ENCODE measurements at places on chromosomes 7 and 10.

DNA sequence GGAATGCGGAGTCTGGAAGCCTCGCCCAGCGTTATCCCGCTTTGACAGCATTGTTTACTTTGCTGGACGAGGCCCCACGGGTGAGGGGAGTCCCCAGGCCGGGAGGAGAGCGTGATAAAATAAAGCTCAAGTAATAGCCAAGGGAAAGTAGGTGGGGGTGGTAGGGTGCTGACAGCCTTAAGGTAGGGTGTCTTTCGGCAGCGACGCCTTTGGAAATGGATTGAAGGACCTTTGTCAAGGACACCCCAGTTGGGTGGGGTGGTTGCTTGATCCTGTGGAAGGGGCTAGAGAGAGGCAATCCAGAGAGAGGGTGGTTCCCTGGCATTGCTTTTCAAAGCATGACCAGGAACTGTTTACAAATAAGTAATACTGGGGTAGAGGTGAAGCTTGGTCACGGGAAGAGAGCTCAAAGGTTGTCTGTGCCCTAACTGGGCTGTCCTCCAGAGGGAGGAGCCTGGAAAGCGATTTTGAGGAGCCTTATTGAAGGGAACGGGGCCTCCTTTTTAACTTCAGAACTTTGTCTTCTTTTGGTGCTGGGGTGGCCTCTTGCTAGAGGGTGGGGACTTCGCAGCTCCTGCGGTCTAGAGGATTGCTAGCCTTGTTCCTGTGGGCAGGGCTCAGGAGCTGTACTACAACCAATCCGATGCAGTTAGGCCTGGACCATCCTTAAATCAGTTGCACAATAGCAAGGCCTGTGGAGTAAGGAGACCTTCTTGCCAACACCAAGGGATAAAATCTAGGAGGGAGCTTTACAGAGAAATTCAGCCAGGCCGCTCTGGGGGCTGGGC is 1.3 kb downstream of the EIF4EBP2 start:
- DNase-seq = peak; percentile 47

DNA sequence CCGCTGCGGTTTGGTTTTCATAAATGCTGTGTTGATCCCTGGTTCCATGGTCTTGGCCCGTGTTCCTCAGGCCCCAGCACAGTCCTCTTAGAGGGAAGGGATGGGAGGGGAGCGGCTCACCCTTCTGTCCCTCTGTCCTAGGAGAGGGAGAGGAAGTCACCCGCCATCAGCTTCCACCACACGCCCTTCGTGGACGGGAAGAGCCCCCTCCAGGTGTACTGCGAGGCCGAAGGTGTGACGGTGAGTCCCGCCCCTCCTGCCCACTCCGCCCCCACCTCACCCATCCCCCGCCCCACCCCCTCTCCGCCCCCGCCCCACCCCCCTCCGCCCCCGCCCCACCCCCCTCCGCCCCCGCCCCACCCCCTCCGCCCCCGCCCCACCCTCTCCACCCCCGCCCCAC is 37.5 kb upstream of the DPYSL4 start:
- DNase-seq = peak; percentile 42

DNA sequence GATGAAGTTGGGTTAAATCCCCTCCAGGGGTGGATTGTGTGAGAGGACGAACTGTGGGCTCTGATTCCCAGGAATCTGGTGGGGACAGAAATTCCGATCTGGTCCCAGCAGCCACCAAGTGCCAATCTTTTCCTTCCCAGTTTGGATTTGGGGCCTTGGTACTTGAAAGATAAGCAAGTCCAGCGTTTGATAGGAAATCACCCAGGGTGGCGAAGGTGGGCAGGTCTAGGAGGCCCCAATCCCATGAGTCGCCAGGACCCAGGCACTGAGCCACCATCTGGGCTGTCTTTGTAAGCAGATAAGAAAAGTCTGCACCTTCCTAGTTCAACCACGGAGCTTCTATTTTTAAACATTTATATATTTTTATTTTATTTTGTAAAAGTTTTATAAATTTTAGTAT is 122.6 kb upstream of the LSM8 start:
- DNase-seq = no peak

DNA sequence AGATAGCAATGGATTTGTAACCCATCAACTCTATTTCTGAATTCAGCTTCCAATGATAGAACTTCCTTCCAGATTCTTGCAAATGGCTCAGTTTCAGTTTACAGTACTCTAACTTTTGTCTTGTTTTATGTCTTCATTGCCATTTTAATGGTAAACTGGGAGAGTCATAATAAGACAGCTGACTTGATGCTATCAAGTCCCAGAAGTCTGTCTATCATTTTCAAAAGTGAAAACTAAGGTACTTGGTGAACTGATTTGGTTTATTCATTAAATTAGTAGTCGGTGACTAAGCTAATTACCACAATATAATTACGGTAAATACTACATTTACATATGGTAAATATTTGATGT is 25.0 kb downstream of the RTKN2 start:
- DNase-seq = no peak

GRCh38 chr10:126749015-126749655 is 78.6 kb upstream of the C10orf90 start:
- DNase-seq = peak; percentile 74

GRCh38 chr10:100745882-100746783 is 751 bp downstream of the PAX2 start:
- DNase-seq = no peak

DNA sequence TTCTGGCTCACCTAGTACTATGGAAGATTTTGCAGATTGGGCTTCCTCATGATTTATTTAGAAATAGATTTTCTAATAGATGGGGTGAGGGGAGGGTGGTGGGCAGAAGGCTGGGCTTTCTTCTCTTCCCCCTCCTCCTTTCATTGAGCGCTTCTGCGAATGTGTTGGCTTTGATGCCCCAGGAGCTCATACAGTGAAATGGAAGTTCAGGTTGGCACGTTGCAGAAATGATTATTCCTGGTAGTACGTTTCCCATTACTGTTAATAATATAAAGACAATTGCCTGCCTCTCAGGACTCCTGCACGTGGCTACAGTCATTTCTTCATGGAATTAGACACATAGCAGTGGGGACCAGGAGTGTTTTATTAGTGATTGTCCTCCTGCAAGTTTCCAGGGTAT is 39.8 kb downstream of the TCF7L2 start:
- DNase-seq = no peak

- no peak for DNase-seq
Observed at GRCh38 chr7:46586406-46586805, 665.3 kb upstream of the IGFBP3 start.

GRCh38 chr7:1647961-1648672 is 22.0 kb upstream of the ELFN1 start:
- DNase-seq = peak; percentile 88

DNA sequence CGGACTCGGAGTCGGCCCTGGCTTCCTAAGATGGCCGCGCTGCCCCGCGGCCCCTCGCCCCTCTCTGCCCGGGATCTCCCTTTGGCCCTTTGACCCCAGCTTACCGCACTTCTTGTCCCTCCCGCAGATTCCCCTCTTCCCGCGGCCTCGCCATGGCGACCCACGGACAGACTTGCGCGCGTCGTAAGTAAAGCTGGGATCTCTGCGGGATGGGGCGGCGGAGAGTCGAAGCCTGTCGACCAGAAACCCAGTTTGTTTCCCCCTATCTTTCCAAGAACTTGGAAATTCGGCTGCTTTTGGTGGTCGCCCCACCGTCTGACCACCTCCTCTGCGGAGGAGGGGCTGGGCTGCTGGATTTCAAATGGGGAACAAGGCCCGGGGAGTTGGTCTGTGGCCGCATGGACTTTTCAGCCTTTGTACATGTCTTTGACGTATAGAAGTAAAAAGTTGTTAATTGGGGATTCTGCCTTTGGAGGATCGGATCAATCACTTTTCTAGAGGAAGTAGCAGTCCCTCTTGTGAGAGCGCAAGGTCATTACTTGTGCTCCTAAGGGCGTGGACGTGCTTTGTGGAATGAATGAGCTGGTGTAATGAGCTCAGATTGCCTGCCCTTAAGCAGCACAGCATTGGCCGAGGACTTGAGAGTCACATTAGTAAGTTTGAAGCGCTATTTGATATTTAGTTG is 553 bp downstream of the VDAC2 start:
- no peak for DNase-seq

GRCh38 chr7:12949060-12949931 is 261.9 kb downstream of the ARL4A start:
- DNase-seq = no peak

GRCh38 chr7:136502162-136502561 is 366.3 kb upstream of the CHRM2 start:
- no peak for DNase-seq

DNA sequence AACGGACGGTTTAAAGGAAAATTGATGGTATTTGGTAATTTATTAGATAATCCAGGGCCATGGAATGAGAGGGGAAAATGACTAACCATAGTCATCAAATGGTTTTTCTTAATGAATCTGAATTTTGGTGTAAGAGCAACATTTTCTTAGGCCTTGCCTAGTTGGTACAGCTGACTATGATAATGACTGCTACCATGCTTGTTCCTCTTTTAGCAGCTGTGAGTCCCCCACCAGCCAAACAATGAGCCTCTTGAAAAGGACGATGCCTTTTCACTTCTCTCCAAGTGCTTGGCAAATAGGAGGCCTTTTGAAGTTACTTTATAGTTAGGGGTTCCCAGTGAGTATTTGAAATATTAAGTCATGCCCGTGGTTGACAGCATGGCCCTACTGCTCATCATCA is 53.0 kb downstream of the TRUB1 start:
- DNase-seq = no peak

GRCh38 chr7:6169805-6170520 is 102.5 kb downstream of the CYTH3 start:
- DNase-seq = peak; percentile 91

DNA sequence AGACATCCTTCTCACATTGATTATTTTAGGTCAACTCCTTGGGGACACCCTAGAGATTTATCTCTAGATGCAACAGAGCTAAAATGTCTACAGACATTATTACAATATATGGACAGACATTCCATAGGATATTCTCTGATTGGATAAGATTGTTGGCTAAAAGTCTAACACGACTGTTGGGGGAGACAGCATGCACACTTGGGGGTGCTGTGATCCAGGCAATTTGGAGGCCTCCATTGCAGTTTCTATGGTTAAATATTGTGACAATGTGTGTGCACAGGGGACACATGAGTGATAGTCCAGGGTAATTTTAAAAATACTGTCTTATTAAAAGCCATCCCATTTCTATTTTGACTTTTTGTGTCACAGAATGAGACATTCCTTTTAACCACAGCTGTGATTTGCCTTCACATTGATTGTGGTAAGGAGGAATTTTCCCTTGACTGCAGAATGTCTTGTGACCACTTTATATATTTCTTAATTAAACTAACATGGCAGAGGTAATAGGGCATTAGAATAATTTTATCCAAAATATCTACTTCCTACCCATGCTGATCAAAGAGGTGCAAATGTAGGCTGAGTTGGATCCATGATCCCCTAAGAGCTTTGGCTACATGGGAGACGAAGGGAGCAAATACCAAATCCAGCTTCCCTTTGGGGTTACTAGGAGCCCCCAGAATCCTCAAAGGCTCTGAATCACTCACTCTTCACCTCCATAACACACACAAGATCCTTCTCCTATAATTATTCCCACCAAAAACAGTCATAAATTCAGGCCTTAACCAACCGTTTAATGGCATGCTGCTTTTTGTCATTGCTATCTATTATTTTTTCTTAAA is 7.3 kb downstream of the TFPI2 start:
- DNase-seq = no peak

GRCh38 chr10:95864906-95865813 is 42.6 kb upstream of the CC2D2B start:
- no peak for DNase-seq

DNA sequence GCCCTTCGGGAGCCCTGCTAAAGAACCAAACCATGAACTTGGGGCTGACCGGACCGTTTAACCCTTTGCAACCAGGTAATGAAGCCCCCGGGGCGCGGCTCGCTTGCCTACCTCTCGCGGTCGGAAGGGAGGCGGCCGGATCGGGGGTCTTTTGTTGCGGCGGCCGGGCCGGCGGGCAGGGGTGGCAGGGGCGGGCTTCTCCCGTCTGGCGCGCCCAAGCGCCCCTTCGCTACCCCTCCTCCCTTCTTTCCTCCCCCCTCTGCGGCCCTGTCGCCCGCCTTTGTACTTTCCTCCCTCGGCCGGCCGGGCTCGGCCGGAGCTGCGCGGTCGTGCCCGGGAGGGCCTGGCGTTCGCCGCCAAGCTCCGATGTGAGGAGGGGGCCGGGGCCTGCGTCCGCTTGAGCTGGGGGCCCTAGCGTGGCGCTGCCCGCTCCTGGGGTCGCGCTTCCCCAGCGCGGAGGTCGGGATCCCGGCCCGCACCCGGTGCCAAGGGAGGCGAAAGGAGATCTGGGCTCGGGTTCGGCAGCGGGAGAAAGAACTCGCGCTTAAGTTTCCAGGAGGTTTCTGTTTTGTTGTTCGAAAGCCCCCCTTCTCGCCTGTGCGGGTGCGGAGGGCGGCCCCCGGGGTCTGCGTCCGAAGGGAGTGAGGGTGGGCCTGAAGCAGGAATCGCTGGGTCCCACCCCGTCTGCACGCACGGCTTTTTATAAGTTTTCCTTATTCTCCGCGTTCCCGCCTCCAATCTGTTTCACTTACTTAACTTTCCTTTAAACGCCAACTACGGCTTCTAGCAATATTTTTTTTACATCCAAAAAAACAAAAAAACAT is 436.8 kb upstream of the GALNT17 start:
- no peak for DNase-seq

GRCh38 chr10:101142533-101143344 is 11.6 kb downstream of the TLX1 start:
- DNase-seq = no peak

GRCh38 chr7:16465469-16466361 is at the start of gene SOSTDC1:
TSS of gene SOSTDC1 (minus strand) at chr7:16465738. CDS start at chr7:16465668, 70 bp downstream.
- no peak for DNase-seq

DNA sequence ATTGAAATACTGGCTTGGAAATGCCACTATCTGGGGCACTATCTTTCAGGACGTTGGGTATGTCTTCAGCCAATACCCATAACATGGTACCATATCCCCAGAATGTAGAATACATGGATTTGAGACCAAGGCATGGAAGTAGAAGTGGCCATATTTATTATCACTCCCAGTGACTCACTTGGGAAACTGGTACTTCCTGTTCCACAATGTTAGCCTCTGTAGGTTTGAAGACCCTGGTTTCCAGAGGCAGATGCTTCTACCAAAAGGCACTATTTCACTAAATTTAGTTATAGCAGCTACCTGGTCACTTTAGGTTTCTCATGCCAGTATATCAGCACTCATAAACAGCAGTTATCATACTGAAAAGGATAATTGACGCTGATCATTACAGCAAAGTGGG is 184.2 kb downstream of the CCDC71L start:
- DNase-seq = no peak

GRCh38 chr7:101160910-101161309 is 4.5 kb downstream of the VGF start:
- DNase-seq = no peak

DNA sequence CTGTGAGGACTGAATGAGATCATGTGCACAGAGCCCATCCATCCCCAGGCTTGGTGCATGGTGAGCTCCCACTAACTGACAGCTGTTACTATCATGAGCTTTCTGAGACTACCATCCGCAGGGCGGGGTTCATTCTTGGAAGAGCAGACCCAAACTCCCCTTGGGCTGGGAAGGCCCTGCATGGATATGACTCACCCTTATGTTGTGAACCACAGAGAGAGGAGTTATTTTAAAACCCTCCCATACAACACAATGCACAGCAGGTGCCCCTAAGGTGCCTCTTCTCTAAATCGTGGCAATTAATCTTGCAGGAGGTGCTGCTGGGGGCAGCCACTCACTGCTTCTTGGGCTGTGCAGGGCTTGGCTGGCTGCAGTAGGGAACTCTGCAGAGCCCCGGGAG is 219.1 kb downstream of the GFRA1 start:
- no peak for DNase-seq

- DNase-seq = no peak
Observed at GRCh38 chr7:158774952-158775351, 54.4 kb downstream of the ESYT2 start.

- DNase-seq = no peak
Observed at GRCh38 chr10:107924458-107924857, 760.0 kb upstream of the SORCS1 start.

GRCh38 chr7:92655346-92655884 is 65.2 kb upstream of the FAM133B start:
- DNase-seq = no peak
